HS-27A (cell line): ENCODE measurements at places on chromosomes 3 and 15.

GRCh38 chr15:64314456-64314855 lies 41.5 kb downstream of the CSNK1G1 start:
- no peak for DNase-seq

GRCh38 chr3:30502742-30503073 lies 103.7 kb upstream of the TGFBR2 start:
- DNase-seq, result peak; percentile 62

- no peak for DNase-seq
Measured at GRCh38 chr3:52290596-52291507, 3.2 kb downstream of the GLYCTK start.

GRCh38 chr3:123432832-123433523 lies 15.9 kb downstream of the ADCY5 start:
- no peak for DNase-seq

DNA sequence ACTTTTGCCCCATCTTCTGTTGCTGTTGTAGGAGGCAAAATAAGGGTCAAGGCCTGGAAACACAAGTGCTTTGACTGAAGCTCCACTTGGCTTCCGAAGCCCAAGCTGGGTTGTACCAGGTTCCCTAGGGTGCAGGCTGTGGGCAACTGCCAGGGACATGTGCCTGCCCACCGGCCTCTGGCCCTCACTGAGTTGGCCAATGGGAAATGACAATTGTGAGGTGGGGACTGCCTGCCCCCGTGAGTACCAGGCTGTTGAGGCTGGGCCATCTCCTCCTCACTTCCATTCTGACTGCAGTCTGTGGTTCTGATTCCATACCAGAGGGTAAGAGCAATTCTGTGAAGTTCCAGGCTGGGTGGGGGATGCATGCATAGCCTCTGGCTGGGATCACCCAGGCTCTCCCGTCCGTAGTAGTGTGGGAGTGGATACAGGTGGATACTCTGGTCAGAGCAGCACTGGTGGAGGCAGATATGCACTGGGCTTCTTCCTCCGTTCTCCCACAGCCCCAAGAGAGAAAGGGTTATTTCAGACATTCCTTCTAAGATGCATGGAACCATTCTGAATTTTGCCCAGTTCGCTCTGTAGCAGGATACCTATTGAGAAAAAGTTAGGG lies at the start of gene ADIPOQ:
TSS of gene ADIPOQ (plus strand) at position 285 of the 613 bp plus-strand sequence. CDS start 10,349 bp downstream, outside the sequence.
- no peak for DNase-seq

DNA sequence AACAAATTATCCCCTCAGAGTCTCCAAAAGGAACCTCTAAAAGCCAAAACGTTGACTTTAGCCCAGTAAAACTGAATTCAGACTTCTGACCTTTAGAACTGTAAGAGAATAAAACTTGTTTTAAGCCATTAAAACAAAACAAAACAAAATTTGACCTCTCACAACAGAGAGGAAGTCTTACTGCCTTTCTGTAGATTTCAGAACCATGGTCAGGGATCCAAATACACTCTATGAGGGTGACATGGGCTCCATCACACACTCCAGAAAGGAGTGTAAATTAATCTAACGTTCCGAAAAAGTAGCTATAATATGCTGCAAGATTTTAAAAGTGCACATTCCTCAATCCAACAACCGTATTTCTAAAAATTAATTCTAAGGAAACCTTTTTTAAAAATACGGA lies 19.2 kb upstream of the RPL14 start:
- DNase-seq, result no peak

- DNase-seq, result no peak
Measured at GRCh38 chr3:103421460-103421859, 986.6 kb downstream of the ZPLD1 start.

GRCh38 chr15:49062900-49063299 lies 16.7 kb upstream of the SECISBP2L start:
- DNase-seq, result no peak

GRCh38 chr15:67542420-67543347 lies at the start of gene MAP2K5:
MAP2K5 (plus strand) TSS chr15:67542703; CDS start chr15:67543336, 633 bp downstream.
- DNase-seq, result no peak

GRCh38 chr3:23701716-23702597 lies 103.8 kb upstream of the UBE2E1 start:
- DNase-seq, result no peak

DNA sequence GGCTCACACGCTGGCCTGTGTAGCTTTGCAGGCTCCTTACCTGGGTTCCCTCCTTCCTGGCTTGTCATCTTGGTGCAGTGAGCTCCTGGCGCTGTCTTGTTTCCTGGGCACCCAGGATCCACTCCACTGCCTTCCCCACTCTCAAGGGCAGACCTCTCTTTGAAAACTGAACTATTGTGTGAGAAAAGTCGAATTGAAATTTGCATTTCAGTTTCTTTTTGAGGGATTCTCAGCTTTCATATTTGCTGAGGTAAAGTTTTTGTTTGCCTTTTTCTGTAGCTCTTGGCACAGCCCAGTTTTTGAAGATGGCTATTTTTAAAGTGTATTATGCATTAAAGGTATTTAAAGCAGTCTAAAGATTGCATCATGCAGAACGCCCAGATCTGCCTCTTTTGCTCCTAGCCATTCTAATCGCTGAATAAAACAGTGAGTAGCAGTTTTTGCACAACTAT lies 70.1 kb downstream of the CCK start:
- DNase-seq, result no peak

- DNase-seq, result no peak
Measured at GRCh38 chr3:132536442-132537153, 60.5 kb upstream of the ACKR4 start.

DNA sequence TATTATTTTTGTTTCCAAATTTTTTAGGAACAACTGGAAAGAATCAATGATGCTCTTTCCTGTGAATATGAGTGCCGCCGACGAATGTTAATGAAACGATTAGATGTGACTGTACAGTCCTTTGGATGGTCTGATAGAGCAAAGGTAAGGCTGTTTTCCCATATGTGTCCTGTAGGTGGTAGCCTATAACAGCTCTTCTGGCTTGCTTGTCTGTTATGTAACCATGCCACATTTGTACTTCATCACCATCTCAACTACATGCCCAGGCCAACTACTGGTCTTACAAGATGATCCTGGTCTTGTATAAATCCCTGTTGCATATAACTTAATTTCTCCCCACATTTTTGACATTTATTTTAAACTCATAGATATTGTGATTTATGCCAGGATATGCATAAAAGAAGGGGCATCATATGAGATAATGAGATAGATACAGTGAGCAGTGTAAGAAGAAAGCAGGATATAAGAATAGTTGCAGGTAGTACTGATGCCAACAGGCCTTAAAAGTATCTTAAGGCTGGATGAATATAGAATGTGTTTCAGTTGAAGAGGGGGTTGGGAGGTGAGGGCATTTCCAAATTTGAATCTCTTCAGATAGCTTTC lies 20.3 kb downstream of the FAM98B start:
- no peak for DNase-seq

DNA sequence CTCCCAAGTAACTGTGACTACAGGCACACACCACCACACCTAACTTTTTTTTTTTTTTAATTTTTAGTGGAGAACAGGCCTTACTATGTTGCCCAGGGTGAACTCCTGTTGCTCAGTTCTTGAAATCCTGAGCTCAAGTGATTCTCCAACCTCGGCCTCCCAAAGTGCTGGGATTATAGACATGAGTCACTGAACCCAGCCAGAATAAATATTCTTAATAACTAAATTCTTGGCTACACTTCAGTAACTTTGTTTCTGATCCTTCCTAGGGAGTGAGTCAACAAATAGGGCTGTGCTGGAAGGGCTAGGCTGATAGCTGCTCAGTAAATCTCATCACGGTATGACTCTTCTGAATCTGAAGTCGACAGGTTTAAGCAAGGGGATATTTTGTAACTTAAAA lies 56.6 kb downstream of the P3H2 start:
- DNase-seq, result peak; percentile 75

DNA sequence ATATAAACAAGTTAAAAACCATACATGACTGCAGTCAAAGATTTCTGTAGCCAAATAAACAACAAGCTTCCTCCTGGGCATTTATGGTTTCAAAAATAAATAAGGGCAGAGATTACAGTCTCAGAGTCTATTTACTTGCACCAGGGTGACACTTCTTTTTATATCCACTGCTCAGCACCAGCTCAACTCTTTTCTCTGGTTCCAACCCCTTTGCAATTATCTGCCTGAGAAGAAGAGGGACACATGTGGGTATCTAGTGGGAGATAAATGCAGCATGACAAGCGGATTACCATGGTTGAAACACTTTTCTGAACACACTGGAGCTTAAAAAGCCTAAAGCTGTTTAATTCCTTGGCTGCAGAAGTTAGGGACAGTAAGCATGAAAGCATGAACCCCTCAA lies 311.5 kb downstream of the CNTN3 start:
- no peak for DNase-seq

DNA sequence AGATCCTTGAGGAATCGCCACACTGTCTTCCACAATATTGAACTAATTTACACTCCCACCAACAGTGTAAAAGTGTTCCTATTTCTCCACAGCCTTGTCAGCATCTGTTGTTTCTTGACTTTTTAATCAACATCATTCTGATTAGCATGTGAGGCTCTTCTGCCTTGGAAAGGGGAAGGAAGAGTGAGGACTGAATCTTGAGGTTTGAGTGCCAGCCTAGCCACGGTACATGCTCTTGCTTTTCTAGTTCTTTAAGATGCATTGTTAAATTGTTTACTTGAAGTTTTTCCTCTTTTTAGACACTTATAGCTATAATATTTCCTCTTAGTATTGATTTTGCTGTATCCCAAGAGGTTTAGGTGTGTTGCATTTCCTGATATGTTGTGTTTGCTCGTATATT lies 596.1 kb downstream of the OTOL1 start:
- no peak for DNase-seq

DNA sequence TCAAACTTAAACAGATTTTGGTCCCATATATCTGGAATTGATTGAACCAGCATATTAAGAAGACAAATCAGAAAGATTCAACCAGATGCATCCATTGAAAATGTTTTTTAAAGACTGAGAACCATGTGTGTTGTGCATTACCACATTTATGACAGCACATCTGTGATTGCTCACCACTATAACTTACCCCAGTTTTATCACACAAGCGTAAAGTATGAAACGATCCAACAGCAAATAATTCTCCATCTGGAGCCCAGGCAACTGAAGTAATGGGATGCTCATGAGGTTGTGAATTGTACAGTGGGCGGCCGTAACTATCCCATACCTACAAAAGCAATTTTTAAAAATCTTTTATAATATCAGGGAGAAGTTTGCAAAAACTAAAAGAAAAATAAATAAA lies 43.2 kb downstream of the IFT80 start:
- no peak for DNase-seq

GRCh38 chr15:42996871-42997270 lies 76.3 kb upstream of the TTBK2 start:
- no peak for DNase-seq

DNA sequence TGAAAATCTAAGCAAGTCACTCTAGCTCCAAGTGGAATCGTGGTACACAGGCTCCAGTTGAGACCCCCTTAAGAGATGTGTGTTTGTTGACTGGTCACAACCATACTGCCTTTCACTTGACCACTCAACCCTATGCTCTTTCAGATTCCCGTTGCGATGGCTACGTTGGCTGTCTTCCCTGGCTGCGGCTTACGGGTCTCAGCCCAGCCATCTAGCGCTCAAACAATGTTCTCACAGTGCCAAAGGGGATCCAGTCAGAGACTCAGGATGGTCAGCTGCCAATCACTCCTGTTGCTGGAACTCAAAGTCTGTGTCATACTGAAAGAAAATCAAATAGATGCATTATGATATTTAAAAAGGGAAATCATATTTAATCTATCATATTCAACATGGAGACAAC lies 237.6 kb downstream of the ITPR1 start:
- DNase-seq, result no peak

DNA sequence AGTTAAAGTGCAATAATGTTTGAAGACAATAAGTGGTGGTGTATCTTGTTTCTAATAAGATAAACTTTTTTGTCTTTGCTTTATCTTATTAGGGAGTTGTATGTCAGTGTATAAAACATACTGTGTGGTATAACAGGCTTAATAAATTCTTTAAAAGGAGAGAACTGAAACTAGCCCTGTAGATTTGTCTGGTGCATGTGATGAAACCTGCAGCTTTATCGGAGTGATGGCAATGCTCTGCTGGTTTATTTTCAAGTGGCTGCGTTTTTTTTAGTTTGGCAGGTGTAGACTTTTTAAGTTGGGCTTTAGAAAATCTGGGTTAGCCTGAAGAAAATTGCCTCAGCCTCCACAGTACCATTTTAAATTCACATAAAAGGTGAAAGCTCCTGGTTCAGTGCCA lies 2.7 kb downstream of the RPL15 start:
- DNase-seq, result no peak

DNA sequence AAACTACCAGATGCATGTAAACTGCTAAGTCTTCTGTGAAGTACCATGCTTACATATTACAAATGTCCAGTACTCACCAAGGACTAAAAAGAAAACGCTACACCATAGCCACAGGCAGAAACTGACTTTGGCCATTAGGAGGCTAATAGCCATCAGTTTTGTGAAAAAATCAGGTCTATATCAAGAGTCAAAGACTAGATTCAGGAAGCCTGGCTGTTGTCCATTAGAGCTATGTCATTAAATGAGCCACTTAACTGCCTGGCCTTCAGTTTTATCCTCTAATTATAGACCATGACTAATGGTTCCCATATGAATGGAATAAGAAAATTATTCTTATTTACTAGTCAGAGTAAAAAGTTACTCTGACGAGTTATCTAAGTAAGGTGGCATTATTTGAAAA lies 144.1 kb downstream of the VPS13C start:
- no peak for DNase-seq

DNA sequence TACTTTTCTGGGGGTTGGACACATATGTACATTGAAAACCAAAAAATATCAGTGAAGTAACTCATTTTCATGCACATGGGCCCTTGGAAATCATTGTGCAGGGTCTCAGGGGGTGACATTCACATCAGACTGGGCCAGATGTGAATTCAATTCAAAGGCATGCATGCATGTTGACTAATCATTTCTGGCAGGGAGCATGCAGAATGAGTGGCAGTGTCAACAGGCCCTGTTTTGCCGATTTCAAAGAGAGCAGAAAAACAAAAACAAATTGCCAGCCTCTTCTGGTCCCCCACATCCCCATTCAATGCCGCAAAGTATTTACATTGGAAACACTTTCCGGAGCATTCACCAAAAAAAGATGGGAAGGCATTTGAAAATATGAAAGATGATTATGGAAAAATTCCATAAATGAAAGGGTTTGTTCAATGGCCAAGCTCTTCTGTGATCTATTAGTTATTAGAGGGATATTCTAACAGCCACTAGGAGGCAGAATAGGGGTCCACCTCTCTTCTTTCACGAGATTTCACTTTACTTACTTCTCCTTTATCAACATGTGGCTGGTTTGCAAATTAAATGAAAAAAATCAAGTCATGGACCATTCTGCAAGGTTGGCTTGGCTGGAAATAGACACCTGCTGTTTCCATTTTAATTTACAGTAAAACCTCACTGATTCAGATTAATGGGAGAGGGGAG lies 119.9 kb upstream of the FEZF2 start:
- no peak for DNase-seq

GRCh38 chr3:134364061-134364935 lies 9.9 kb downstream of the AMOTL2 start:
- peak; percentile 92 for DNase-seq
